AG09309 (cell line): ENCODE measurements at places on chromosomes 6 and 20.

GRCh38 chr6:64227863-64228262 lies 592.3 kb downstream of the PHF3 start:
- DNase-seq = no peak

- DNase-seq = no peak
These were observed 13.7 kb downstream of the KCNS1 start for GRCh38 chr20:45087097-45087790.

- DNase-seq = no peak
These were observed 23.8 kb upstream of the SAMHD1 start for GRCh38 chr20:36975099-36975818.

DNA sequence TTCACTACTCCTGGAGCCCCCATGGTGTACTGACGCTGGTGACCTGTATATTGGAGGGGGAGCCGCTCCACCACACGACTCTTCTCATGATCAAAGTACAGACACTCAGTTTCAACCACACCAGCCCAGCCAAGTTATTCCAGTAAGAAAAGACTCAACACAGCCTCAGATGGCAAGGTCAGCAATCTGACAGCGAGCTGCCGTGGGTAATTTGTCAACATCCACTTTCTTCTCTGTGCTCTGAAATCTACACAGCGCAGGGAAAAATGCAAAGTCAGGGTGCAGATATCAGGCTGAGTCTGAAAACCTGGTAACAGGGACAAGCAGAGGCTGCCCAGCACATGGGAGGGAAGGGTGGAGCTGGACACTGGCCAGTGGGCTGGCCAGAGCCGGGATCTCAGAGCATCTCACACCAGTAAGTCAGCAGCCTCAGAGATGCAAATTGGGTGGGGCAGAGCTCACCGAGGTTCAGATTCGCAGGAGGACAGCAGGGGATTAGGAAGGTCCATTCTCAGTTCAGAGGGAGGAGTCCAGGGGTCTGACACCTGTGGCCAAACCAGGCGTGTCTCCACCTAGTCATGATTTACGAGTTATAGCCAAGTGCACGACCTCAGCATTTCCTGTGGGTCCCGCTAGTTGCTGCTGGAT lies 44.5 kb upstream of the RPS6KA2 start:
- no peak for DNase-seq

- no peak for DNase-seq
These were observed 20.7 kb downstream of the SERPINB6 start for GRCh38 chr6:2950713-2951112.

- DNase-seq = no peak
These were observed 7.2 kb downstream of the GCNT2 start for GRCh38 chr6:10528158-10528981.

GRCh38 chr20:24698706-24699206 lies 229.3 kb downstream of the SYNDIG1 start:
- DNase-seq = no peak

- DNase-seq = no peak
These were observed 624.1 kb downstream of the CD109 start for GRCh38 chr6:74320074-74320473.

DNA sequence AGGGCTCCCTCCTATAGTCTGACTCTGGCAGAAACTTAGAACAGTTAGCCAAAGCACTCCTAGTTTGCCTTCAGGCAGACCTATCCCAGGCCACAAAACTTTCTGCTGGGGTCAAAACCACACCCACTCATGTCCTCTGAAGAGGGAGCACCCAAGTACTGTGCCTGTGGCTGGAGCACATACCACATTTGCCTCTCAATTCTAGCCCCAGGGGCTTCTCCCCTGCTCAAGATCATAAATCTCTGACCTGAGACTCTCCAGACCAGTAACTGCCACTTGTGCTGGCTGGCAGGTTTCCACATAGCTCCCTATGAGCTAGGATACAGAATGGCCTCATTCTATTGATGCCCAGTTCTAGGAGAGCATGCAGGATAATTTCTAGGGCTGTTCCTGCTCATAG lies 781.0 kb downstream of the EYS start:
- DNase-seq = no peak

DNA sequence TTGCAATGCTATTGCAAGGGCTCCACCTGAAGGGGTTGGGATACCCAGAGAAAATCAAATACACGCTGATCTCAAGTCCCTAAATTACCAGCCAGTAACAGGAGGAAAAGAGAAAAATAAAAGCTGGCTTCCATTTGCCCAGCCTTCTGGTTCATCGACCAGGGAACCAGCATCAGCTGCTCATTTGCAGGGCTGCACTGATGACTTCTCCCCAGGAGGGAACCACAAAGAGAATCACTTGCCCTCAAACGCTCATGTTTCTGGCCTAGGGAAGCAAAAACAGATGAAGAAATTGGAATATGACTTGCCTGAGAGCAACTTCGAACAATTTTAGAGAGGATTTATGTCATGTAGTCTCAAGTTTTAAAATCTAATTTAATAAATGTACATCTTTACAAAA lies 119.7 kb downstream of the SH3BGRL2 start:
- no peak for DNase-seq

GRCh38 chr6:85062884-85063283 lies 298.5 kb upstream of the TBX18 start:
- no peak for DNase-seq

DNA sequence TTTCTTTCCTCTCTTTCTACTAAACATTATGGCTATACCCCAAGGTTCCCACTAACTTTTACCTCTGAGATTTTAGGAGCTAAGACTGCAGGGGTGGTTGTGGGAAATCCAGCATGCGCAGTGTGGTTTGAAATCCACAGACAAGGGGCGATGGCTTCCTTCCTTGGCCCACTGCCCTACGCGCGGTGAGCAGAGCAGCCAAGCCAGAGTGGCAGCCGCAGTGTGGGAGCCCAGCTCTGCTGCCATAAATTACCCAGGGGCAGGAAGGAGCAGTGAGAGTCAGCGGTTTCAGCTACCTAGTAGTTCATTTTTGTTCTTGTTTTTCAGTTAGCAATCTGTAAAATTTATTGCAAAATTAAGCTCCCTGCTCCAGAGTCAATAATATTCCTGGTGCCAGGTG lies 101.4 kb downstream of the BMP2 start:
- no peak for DNase-seq

- DNase-seq = no peak
These were observed 92.4 kb downstream of the COL9A1 start for GRCh38 chr6:70210462-70210861.

- DNase-seq = no peak
These were observed 121.1 kb downstream of the FOXA2 start for GRCh38 chr20:22462975-22463914.

DNA sequence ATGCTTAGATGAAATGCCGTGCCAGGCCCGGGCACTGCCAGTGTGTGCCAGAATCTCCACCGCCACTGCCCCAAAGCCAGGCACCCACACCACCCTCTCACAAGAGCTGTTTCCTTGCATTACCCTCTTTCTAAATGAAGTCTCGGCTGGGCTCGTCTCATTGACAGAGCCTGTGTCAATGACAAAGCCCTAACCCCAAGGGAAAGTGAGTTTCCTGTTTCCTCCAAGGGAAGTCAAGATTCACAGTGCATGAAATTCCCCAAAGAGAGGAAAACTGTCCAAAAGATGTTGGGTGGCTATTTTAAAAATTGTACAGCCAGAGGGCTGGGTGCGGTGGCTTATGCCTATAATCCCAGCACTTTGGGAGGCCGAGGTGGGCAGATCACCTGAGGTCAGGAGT lies 75.4 kb upstream of the AKAP12 start:
- no peak for DNase-seq

DNA sequence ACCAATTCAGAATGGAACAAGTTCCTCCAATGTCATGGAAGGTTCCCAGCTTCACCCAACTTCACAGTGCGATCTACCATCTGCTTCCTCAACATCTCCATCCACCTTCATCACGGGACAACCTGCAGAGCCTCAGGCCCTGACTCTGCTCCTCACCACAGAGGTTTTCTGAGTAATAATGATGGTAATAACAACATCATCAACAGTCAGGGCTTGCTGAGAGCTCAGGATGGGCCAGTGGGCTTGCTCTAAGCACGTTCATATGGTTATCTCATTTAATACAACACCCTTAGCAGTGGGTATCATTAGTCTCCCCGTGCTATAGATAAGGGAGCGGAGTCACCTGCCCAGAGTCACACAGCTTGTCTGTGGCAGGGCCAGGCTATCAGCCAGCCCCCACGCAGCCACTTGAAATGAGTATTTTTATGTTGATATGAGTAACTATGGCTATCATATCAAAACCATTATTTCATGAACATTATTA lies 38.6 kb downstream of the PREX1 start:
- DNase-seq = no peak

DNA sequence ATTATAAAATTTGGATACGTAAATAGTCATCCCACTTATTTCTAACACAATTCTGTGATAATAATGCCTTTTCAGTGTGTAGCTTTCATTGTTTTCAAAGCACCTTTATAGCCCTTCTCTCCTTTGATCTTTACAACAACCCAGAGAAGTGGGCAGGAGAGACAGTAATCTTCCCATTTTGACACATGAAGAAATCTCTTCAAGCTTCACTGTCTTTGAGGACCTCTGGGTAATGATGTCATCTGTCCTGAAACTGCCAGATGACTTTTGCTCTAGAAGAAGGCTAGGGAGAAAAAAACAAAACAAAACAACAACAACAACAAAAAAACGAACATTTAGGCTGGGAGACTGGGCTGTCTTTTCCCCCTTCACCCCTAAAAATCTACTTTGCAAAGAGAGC lies 203.0 kb downstream of the KCNQ5 start:
- DNase-seq = no peak

- no peak for DNase-seq
These were observed 44.6 kb downstream of the APCDD1L start for GRCh38 chr20:58470336-58471192.

- DNase-seq = no peak
These were observed 2.8 kb upstream of the DIDO1 start for GRCh38 chr20:62929051-62929538.

DNA sequence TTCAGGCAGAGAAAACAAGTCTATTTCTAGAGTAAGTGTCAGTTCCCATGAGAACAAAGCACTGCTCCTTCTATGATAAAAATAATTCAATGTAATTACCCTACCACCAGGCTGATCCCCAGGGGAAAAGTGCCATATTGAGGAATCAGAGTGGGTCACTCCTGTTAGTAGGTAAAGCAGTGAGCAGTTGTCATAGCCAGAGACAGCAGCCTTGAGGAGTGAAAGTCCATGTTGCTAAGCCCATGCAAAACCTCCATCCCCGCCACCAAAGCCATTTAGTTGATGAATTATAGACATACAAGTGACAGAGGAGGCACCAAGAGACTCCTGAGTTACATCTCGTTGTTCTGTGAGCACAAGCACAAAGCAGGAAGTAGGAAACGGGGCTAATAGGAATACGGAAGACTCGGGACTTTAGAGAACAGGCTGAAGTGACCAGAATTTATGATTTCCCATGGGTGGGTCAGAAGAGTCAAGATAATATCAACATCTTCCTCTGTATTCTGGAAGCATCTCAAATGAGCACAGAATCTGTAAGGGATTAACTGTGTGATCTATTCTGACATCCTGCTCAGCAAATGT lies 197.9 kb downstream of the MAFB start:
- no peak for DNase-seq

DNA sequence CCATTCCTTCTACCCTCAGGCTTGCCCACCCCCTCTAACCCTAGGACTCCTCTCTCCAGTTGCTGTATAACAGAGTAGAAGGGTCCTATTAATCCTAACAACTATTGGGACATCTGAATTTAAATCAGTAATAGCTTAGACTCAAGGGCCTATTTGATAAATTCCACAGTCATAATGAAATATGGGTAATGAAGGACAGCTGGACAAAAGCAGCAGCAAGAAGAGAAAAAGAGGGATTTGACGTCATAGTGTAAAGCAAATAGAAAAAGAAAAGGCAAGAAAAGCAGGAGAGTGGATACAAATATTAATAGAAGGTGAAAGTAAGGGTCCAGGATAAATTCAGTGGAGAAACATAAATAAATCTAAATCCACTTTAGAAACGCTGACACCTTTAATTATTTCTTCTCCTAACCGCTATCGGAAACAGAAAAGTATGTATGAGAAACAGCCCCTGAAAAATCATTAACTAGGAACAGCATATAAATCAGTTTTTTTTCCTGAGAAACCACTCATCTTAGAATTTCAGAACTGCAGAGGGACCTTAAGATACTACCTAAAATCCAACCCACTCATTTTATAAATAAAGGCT lies 12.8 kb downstream of the FKBP5 start:
- no peak for DNase-seq

DNA sequence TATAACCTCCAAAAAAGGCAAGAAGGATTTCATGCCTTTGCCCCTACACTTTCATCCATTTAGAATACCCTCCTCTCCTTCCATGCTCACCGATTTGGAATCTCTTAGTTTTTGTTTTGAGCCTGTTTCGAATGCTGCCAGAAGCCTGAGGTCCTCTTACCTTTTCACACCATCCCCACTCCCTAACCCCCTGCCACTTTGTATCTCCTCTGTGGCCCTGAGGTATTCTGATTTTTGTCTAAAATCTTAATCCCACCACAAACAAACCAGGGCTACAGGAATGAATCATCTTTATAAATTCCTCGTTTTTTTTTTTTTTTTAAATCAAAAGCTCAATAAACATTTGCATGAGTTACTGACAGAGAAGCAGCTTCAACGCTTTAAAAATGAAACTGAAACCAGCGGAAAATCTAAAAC lies 1.6 kb upstream of the RPS12 start:
- DNase-seq = no peak

DNA sequence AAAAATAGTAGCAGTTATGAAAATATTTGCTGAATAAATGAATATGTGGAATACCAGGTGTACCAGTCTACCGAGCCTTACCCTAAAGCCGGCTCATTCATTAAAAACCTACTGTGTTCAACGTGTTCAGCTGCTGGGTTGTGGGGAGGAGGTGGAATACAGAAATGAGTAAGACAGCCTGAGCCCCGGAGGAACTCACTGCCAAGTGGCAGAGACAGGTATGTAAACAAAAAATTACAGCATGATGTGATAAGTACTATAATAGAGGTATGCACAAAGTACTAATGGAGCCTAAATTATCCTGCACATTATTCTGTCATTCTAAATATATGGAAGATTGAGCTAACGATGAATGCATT lies 6.8 kb upstream of the ADTRP start:
- DNase-seq = no peak

GRCh38 chr6:49531774-49532569 lies 18.5 kb upstream of the C6orf141 start:
- no peak for DNase-seq

DNA sequence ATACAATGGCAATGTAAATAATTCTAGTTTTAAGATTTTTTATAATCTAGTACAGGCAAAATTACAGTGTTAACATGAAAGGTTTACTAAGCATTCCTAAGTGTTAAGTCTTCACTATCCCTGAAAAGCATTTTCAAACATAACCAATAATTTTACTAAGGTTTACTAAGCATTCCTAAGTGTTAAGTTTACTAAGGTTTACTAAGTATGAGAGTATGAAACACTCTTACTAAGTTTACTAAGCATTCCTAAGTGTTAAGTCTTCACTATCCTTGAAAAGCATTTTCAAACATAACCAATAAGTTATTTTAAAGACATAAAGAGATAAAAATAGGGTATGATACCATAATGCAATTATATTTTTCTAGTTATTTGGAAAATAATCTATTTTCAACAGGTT lies 82.6 kb downstream of the PRSS35 start:
- DNase-seq = no peak
